ENCODE measurements at places on chromosomes 12 and 14.

DNA sequence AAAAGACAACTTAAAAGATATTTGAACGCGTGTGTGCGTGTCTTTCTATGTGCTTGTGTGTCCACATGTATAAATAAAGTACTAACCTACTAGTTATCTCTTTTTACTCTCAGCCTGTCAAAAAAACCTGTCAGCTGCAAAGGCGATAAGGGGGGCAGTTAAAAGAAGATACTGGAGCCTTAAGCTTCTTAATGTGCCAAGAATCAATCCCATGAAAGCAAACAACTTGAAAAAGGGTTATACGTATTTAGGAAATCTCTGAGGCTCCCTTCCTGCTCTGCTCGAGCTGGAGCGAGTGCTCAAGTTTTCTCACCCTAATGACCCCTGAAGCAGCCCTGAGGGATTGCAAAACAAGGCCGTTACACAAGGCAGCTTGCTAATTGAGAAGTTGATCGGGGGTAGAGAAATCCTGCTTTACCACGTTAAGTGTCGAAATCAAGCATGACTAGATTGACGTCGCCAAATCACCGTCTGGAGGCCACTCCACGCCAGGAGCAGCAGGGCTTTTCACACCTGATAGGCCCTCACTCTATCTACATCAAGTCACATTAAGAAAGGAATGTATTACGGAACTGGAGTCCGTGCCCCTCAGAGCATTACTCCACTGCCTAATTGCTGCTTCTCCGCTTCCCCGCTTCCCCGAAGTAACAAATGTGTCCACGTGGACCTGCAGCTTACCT, 32.4 kb downstream of the LMO3 start:
- DNase-seq, result no peak

GRCh38 chr12:108825201-108825950, 32.0 kb downstream of the SSH1 start:
- peak; percentile 62 for DNase-seq

GRCh38 chr12:129145381-129145780, 292.1 kb downstream of the GLT1D1 start:
- no peak for DNase-seq

GRCh38 chr14:53062856-53063255, 90.3 kb downstream of the DDHD1 start:
- no peak for DNase-seq

DNA sequence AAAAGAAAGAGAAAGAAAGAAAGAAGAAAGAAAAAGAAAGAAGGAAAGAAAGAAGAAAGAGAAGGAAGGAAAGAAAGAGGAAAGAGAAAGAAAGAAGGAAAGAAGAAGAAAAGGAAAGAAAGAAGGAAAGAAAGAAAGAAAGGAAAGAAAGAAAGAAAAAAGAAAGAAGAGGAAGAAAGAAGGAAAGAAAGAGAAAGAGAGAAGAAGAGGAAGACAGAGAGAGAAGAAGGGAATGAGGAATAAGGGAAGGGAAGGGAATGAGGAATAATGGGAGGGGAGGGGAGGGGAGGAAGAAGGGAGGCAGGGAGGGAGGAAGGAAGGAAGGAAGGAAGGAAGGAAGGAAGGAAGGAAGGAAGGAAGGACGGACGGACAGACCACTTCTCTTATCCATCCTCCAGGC, 246.9 kb downstream of the ADAMTS20 start:
- no peak for DNase-seq

DNA sequence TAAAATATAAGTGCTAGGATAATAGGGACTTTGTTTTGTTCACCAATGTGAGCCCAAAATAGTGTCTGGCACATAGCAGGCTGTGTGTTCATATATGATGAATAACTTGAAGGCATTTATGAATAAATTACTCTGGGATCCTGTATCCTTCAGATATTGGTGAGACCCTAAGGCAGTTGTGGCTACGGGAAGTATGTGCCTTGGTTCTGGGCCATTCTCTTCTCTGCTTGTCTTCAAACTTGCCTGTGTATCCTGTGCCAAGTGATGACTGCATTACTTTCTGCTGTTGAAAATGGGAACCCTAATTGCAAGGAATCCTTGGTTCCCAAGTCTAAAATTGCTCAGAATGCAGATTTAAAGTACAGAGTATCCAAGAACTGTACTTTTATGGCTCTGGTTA, 67.6 kb upstream of the KTN1 start:
- DNase-seq, result no peak

DNA sequence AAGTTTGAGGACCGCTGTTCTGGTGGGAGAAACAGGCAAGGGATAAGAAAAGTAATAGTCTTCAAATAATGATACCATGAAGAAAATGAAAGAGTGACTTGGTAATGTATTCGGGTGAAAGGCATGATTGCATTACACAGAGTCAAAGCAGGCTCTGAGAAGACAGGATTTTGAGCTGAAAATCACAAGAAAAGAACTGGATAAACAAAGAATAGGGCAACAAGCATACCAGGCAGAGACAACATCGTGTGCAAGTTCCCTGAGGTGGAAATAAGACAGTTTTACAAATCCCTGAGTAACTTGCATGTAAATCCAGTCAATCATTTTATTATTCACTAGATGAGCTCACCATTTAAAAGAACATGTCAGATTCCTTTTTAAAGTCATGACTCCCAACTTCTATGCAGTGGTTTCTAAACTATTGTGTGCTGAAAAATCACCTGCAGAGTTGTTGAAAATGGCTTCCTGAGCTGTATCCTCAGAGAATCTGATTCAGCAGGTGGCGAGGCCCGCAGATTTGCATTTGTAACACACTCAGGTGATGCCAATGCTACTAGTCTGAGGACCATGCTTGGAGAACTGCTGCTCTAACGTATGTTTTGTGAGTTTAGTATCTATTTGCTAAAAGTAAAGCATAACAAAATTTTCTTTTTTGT, 133.0 kb upstream of the ABCD2 start:
- DNase-seq, result no peak

DNA sequence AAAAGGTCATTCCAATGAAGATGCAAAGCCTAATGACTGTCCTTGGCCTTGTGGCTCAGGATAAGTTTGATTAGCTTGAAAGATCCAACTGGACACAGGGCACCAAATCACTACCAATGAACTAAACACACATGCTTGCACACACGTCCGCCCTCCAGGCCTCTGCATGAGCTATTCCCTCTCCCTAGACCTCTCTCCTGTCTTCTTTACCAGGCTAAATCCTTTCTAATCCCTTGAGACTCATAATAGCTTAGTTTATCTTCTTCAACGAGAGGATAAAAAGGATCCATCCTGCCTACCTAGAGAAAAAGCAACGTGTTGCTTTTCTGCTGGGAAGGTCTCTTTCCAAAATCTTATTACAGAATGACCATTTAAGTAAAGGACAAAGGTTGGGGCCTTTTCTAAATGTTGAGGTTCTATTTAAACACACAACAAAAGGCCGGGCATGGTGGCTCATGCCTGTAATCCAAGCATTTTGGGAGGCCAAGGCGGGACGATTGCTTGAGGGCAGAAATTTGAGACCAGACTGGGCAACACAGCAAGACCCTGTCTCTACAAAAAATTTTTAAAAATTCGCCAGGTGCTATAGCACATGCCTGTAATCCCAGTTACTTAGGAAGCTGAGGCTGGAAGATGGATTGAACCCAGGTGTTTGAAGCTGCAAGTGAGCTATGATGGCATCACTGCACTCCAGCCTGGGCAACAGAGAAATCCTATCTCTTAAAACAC, 22.4 kb downstream of the PXN start:
- DNase-seq, result no peak

DNA sequence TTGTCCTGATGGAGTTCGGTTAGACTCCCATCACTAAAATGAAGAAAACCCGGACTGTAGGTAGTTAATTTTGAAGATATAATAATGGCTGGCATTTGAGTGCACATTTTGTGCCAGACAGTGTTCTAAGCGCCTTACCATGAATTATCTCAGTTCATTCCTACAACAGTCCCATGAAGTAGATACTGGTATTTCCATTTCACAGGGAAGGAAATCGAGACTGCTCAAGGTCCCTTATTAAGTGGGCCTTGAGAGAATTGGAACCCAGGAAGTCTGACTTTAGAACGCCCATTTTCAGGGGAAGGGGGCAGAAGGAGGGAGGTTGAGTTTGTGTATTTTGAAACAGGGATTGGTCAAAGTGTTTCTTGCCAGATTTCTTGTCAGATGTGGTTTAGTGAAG, 855 bp downstream of the MNAT1 start:
- DNase-seq, result no peak

GRCh38 chr12:19437996-19438395, 1.3 kb upstream of the AEBP2 start:
- DNase-seq, result no peak

DNA sequence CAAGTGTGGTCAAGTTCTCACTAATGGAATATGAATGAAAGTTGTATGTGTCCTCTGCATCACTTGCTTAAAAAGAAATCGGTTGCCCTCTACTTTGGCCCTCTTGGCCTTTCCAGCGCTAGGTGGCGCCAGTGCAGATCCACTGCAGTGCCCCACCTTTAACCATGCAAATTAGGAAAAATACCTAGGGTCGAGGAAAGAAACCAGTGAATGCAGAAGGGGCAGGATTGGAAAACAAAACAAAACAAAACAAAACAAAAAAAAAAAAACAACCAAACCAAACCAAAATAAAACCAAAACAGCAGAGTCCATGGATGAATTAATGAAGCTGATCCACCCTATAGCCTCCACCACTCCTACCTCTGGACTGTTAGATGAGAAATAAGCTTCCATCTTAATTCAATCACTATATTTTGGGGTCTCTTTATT, 12.9 kb upstream of the NEMF start:
- DNase-seq, result no peak

- no peak for DNase-seq
These were observed 34.9 kb downstream of the CACNA2D4 start for GRCh38 chr12:1883513-1883912.

GRCh38 chr12:58095002-58095401, 153.6 kb downstream of the ATP23 start:
- DNase-seq, result no peak

Data from GM13977 (cell line).